ENCODE measurements at places on chromosomes 13 and 19.

- DNase-seq, result peak; percentile 61
These were observed 5.2 kb upstream of the ZNF507 start for GRCh38 chr19:32339988-32340874.

DNA sequence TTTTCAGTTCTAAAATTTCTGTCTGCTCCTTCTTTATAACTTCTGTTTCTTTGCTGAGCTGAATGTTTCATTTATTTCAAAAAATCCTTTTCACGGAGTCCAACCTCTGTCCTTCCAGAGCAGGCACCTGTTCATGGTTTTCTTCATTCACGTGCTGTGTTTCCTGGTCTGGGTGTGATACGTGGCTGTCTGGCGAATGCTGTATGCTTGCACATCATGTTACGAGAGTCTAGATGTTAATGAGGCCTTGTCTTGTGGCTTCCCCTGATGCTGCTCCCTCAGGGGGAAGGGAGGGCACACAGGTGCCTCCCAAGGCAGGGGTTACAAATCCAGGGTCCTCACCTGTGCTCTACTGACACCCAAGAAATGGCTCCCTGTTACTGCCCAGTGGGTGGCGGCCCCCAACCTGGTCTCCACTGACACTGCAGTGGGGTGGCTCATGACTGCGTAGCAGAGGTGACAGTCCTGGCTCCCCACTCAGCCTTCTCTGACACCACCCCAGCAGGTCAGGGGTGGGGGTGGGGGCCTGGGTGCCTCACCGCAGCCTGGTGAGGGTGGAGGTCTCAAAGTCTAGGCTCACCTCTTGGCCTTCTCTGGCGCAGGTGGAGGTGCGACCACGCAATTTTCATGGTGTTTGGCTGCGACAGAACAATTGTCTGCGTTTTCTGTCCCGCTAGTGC lies 20.1 kb upstream of the RAB20 start:
- DNase-seq, result no peak

DNA sequence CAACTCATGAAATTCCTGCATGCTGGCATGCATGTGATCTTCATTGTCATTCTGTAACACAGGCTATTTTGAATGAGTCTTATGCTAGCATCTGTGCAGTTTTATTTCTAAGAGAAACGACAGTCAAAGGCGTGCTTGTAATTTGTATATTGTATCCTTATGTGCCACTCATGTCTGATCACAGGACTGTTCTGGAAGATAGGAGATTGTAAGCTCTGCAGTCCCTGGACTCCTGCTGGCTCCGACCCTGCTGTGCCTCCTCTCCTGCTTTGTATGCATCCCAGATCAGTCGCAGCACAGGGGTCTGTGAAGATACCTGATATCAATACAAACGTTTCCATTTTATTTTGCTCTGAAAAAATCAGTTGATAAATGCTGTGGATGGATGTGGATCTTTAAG lies 653.1 kb downstream of the LIG4 start:
- no peak for DNase-seq

- no peak for DNase-seq
These were observed 49.9 kb upstream of the MEDAG start for GRCh38 chr13:30856005-30856790.

DNA sequence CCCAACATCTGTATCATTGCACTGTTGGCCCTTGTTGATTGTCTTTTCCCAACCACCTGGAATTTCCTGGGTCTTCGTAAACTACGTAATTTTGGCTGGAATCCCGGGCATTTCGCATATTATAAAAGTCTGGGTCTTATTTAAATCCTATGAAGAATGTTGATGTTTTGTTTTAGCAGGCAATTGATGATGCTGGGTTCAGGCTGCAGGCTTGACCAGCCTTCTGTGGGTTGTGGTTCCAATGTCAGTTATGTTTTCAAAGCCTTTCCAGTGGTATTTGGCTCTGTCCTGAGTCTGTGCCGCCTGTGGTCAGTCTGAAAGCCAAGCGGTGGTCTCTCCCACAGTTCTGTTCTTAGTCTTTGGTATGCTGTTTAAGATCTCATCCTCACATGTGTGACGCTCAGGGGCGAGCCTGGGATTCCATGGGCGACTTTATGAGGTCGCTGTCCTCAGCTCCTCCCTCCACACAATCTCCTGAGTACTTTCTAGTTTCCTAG lies 12.4 kb downstream of the SLC35E1 start:
- no peak for DNase-seq

DNA sequence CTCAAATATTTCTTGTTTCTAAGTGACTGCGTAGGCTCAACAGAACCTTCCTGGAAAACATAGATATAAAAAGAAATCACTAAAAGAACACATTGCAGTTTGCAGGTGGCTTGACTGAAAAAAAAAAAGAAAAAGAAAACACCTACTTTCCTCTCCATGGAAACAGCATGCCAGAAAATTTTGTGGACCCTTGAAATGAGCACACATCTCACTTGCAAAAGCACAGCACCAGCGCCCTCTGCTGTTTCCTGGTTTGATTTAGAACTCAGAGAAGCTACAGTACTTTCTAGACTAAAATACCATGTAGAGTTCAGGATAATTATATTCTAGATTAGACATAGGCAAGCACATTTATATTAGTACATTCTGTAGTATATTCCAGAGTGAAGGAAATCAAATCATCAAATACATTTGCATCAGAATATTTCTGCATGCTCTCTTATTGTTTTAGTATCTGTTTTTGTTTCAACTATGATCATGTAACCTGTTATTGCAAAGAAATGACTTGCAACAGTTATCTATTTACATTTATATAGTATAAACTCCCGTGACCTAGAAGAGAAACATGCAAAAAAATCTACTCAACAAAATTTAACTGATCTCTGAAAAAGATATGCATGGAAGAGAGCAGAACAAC lies 22.3 kb upstream of the XPO4 start:
- peak; percentile 25 for DNase-seq

Measured in urothelium cell line (cell line).